ENCODE measurements at places on chromosomes 1 and 21.

- DNase-seq = no peak
Observed at GRCh38 chr1:119004129-119004527, 16.0 kb upstream of the TBX15 start.

- DNase-seq = no peak
Observed at GRCh38 chr1:231724041-231724440, 97.5 kb downstream of the DISC1 start.

DNA sequence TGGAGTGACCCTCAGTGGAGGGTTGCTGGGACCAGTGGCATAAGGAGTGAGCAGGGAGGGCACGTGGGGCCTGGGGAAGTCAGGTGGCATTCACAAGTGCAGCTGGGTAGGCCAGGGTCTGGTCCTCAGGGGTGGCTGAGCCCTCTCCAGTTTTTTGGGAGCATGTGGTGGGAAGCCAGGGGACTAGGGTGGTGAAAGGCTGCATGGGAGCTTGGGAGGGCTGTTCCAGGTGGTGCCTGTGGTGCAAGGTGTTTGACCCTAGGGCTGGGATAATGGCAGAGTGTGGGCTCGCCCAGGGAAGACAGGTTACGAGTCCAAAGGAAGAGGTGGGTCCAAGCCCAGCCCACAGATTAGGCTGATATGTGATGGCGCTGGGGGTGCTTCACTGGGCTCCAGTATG, 30.5 kb downstream of the MAN1C1 start:
- DNase-seq = no peak

- no peak for DNase-seq
Observed at GRCh38 chr1:57590978-57591377, 167.1 kb upstream of the DAB1 start.

GRCh38 chr1:175725684-175726083, 17.7 kb downstream of the TNR start:
- DNase-seq = peak; percentile 51
